ENCODE measurements at places on chromosomes 4 and X. TPM values are rescaled to one million over a fixed set of nuclear protein-coding genes. Genes with fewer than 3 reads are reported as not detected.

DNA sequence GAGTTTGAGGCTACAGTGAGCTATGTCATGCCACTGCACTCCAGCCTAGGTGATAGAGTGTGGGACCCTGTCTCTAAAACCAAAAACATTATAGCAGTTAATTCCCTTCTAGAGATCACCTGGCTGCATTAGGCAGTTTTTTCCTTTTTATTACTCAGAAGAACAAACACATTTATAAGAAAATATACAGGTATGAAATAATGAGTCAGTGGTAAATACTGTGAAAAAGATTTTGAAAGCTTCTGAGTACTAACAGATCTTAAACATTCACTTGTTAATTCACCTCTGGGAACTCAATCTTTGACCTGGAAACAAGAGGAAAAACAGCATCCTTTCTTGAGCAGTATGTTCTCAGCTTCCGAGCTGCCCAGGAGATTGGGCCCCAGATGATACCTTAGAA is 64.1 kb downstream of the UCHL1 start:
- no peak for DNase-seq

- DNase-seq, result no peak
Observed at GRCh38 chrX:147476008-147476407, 435.7 kb upstream of the FMR1 start.

- no peak for DNase-seq
Observed at GRCh38 chr4:177562859-177563258, 120.6 kb upstream of the AGA start.

DNA sequence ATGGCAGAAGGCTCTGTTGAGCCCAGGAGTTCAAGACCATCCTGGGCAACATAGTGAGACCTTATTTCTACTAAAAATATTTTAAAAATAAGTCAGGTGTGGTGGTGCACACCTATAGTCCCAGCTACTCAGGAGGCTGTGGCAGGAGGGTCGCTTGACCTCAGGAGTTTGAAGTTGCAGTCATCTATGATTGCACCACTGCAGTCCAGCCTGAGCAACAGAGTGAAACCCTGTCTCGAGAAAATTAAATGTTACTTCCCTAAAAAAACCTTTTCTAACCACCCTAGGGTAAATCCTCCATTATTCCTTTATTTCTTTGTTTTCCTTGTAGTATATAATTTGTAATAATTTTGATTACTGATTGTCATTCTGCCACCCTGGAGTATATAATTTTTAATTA is 7.9 kb downstream of the FAM200B start:
- no peak for DNase-seq

DNA sequence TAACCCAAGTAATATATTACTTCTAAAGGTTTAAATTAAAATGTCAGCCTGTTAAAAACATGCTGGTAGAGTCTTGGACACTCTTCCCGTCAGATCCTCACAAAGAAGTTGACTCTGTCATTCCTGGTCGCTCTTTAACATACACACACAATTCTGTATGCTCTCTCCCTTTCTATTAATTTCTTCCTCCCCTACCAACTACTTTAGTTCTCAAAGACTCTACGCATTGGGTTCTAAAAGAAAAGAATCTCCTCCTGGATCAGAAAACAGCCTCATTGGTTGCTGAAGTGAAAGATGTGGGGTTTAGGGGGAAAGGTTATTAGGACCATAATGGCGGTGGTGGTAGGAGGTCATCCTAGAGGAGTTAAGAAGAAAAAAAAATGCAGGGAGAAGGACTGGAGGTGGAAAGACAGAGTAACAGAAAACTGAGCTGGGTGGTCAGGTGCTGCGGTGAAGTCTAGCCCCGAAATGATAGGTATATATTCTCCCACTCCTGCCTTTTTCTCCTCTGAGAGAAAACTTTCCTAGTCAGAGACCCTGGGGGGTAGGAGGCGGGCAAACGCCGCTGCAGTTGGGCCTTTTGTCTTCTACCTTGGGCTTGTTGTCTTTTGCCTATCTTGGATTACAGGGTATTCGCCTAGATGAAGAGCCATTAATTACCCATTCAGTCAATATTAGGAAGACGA is 5.2 kb upstream of the PITX2 start:
- DNase-seq, result no peak

DNA sequence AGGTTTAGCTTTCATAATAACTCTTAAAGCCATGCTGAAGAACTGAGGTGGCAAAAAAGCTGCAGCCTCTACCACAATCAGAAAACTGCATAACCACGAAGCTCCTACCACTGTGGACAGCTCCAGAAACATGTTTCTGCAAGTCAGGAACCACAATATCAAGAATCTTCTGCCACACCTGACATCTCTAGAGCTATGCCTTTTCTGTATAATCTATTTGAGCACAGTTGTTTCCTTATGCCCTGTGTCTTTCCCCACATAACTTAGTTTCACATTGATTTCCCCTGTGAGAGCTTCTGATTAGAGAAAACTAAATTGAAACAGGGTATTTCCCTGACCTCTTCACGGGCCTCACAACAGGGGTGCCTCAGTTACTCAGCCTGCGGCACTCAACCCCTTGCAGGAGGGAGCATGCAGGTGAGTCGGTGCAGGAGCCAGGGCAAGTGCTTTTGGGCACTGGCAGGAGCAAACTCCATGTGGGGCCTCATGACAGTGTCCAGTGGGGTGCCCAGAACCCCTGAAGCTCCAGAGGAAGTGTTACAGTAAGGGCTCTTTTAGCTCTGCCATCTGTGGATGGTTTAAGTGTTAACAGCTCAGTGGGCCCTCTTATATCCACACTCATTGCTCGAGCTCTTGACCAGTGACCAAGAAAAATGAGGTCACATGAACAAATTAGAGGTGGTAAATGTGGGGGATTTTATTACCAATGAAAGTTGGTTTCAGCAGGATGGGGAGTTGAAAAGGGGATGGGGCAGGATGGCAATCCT is 132.8 kb upstream of the BMP3 start:
- no peak for DNase-seq

- DNase-seq, result no peak
Observed at GRCh38 chr4:17561195-17561909, 15.6 kb upstream of the LAP3 start.

- no peak for DNase-seq
Observed at GRCh38 chr4:135354876-135355275, 1153.3 kb upstream of the PABPC4L start.

DNA sequence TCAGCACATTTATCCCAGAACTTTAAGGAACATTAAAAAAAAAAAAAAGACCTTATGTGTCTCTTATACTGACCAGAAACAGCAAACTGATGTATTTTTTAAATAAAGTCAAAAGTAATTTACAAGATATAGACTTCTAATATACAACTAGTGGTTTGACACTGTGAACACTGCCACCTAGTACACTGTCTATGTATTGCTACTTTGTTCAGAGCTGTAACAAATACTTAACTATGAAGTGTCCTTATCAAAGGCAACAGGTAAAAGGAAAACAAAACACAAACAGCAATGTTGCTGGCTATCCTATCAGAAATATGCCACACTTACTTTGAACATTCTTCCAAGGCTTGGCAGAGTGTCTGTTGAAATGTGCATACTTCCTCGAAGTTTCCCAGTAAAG is 60.4 kb downstream of the CD40LG start:
- no peak for DNase-seq

GRCh38 chrX:17374619-17375366 is at the start of gene NHS:
Gene NHS, plus strand, starts transcription at chrX:17375200. Its CDS starts 558 bp downstream, at chrX:17375758.
- DNase-seq, result peak; percentile 52

DNA sequence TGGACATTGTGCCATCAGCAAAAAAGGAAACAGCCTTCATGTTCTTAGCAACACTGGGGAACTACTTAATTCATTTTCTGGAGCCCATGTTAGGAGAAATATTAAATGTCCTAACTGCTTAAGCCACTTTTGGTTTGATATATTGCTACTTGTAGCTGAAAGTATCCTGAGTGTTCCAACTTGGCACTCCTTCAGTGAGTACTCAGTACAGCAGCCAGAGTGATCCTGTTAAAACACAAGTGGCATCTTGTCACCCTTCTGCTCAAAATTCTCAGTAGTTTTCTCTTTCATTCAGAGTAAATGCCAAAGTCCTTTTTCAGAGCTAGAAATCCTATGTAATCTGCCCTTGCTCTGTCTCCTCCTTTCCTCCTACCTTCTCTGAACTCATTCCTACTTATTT is 522.0 kb downstream of the GRID2 start:
- DNase-seq, result no peak

- no peak for DNase-seq
Observed at GRCh38 chrX:148333989-148334388, 166.4 kb upstream of the AFF2 start.

GRCh38 chr4:102402223-102402622 is 56.9 kb upstream of the SLC39A8 start:
- DNase-seq, result no peak

GRCh38 chr4:107931775-107932321 is 499 bp downstream of the CYP2U1 start:
- DNase-seq, result peak; percentile 52

- no peak for DNase-seq
Observed at GRCh38 chr4:183392377-183392776, 52.1 kb upstream of the CDKN2AIP start.

GRCh38 chr4:121100093-121100775 is 27.9 kb upstream of the NDNF start:
- no peak for DNase-seq

- no peak for DNase-seq
Observed at GRCh38 chr4:17476853-17477252, 35.0 kb downstream of the QDPR start.

DNA sequence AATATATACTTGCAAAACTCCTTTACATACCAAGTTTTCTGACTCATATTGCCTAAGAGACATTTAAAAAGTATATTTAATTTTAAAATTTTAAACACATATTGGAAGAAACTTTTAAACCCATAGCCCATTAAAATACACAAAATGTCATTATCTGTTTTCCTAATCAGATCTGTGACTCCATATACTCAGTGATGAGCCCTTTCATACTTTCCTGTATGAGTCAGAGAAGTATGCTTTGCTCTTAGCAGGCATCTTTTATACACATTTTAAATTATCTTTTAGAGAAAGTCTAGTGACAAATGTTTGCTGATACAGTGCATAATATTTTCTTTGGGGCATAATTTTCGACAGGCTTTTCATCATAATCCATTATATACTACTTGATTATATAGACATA is 26.4 kb downstream of the SPIN3 start:
- DNase-seq, result no peak

- DNase-seq, result no peak
Observed at GRCh38 chrX:44234116-44234515, 109.4 kb downstream of the EFHC2 start.

The SPP1 gene
- total RNA-seq, result 8.0 TPM

The ASMT gene
- total RNA-seq, result not detected
